ENCODE measurements at places on chromosomes 3 and 15.

DNA sequence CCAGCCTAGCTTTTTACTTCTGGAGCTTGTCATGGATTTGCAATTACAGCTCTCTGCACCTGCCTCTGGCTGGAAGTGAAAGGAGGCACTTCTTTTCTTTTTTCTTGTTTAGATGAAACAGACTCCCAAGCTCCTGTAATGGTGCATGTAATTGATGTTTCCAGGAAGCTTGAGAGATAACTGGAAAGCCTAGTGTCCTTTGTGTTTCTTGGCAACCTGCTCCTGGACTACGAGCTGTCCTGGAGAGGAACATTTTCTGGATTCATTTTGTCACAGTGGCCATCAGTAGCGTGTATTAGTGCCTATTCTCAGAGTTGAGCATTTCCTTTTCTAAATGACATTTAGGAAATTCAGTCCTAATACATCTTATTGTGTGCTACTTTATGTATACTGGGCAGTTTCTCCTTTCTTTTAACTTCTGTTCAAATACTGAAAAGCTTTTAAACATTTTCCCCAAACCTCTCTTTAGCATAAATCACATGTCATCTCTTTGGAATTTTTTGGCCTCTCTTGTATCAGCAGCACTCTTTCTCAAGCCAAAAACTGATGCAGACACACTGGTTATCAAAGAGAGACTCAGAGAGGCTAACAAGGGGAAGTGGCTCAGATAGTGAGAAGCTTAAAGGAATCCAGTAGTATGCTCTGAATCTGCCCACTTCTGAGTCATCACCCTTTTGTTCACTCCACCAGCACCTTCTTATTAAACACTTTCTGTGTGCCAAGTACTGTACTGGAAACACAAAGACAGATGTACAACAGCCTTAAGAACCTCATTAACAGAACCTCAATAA lies 62.6 kb upstream of the SLC2A2 start:
- DNase-seq, result no peak

GRCh38 chr3:11390411-11391131 lies 118.4 kb downstream of the ATG7 start:
- no peak for DNase-seq

DNA sequence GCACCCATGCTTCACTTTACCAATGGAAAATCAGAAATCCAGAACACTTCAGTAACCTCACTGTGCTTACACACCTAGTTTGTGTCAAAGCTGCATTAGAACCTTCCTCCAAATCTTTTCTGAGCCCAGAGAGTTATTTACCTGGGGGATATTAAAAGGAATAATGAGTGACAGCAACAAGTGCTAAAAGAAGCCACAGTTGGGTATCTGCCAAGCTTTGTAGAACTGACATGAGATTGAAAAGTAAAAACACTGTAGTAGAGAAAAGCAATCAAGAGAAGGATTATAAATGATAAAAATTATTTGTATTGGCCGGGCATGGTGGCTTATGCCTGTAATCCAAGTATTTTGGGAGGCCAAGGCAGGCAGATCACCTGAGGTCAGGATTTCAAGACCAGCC lies 8.8 kb upstream of the TBC1D23 start:
- DNase-seq, result no peak

DNA sequence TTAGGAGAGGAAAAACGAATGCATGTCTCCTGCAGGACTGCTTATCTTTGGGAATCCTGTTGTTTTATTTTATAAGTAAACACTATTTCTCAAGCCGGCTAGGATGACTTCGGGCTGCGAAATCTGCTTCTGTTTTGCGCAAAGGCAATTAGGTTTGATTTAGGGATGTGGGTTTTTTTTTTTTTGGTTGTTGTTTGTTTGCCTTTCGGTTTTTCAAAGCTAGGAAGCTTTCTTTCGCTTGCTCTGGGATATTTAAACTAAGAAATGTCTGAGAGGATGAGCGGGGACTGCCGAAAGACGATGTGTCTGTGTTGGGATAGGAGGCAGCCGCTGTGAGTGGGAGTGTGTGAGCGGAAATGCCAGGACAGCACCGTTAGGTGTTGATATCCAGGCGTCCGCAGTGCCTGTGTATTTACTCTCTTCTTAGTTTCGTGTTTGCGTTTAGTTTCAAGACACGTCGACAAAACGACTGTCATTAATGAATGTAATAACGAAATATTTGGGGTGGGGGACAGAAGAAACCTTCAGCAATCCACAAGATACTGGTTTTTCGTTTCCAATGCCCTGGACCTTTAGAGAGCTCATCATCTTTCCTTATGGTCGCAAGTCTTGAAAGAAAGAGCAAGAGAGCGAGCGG lies 604 bp downstream of the ISL2 start:
- DNase-seq, result no peak

GRCh38 chr3:10560060-10560861 lies 54.9 kb upstream of the ATP2B2 start:
- DNase-seq, result no peak

DNA sequence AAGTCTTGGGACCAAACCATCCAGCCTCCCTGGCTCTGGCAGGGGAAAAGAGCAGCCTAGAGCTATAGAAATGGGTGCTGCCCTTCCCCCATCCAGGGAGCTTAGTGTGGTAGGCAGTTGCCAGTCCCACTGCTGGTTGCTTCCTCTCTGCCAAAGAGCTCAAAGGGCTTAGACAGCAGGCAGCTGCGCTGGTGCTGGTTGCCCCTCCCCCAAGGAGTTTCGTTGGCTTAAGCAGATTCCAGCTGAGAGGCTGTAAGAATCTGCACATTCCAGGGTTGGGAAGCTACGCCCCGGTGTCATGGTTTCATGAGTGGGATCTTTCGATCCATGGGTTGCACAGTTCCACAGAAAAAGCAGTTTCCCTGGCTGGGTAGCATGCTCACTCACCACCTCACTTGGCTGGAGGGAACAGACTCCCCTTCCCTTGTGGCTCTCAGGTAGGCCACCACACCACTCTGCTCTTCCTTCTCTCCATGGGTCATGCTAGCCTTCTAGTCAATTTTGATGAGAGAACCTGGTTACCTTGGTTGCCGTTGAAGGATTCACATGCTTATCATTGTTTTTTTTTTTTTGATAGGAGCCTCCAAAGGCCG lies 195.1 kb downstream of the EPHA6 start:
- DNase-seq, result no peak

DNA sequence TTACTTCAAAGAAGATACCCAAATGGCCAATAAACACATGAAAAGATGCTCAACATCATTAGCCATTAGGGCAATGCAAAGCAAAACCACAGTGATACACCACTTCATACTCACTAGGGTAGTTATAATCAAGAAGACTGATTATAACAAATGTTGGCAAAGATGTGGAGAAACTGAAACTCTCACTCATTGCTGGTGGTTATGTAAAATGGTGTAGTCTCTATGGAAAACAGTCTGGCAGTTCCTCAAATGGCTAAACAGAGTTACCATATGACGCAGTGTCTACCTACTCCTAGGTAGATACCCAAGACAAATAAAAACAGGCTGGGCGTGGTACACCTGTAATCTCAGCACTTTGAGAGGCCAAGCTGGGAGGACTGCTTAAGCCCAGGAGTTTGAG lies 3.5 kb upstream of the ZFAND6 start:
- no peak for DNase-seq

DNA sequence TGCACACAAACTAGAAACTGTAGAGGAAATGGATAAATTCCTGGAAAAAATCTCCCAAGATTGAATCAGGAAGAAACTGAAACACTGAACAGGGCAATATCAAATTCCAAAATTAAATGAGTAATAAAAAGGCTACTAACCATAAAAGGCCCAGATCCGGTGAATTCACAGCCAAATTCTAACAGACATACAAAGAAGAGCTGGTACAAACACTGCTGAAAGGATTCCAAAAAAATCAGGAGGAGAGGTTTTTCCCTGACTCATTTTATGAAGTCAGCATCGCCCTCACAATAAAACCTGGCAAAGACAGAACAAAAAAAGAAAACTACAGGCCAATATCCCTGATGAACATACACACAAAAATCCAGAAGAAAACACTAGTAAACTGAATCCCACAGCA lies 462.4 kb upstream of the THBS1 start:
- no peak for DNase-seq

GRCh38 chr3:13121553-13122001 lies 48.3 kb upstream of the IQSEC1 start:
- no peak for DNase-seq

GRCh38 chr3:150945226-150946032 lies 27.1 kb downstream of the CLRN1 start:
- DNase-seq, result no peak

DNA sequence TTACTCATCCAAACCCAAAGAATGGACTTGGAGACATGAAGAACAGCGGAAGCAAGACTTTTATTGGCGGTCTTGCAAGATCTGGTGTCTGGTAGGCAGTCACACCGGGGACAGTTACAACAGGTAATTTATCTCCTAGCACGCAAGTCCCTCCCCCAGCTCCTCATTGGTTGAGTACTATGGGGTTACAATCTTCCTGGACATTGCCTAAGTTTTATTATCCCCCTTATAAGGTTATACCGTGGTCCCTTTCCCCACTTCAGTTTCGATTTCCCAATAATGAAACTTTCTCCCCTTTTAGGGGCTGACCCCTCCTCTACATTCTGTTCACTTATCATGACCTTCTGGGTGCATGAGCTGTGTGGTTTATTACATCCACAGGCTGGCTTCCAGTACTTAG lies 18.7 kb downstream of the ARL8B start:
- no peak for DNase-seq

DNA sequence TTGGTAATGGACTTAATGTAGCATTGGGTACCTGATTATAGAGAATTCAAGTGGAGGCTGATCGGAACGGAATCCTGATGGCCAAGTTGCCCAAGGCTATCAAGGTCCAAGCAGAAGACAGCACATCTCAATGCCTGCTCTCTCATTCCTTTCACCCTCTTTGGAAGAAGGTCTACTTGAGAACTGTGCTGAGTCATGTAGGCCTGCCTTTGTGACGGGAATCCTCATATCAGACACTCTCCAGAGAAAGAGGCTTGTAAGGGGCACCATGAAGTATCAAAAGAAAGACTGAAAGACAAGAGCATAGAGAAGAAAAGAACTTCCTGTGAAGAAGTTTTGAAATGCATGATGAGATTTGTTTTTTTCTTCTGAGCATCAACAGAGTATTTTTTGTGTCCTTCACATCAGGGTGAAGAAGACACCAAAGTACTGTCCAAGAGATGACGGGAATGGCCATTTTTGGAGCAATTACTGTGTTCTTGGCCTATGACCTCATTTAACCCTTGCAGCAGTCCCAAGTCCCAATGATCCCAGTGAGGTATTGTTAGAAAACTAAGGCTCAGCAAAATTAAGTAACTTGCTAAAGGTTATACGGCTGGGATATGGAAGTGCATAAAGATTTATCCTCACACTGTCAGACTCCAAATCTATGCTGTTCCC lies 13.2 kb upstream of the LARP6 start:
- DNase-seq, result no peak

Measured in CD14-positive monocyte (primary cell).